ENCODE measurements at places on chromosomes 13 and 19.

GRCh38 chr19:40862333-40862732, 12.1 kb upstream of the CYP2A6 start:
- no peak for DNase-seq

GRCh38 chr13:58472483-58472882, 840.9 kb downstream of the PCDH17 start:
- no peak for DNase-seq

GRCh38 chr19:16185768-16186123, 536 bp downstream of the FAM32A start:
- peak; percentile 25 for DNase-seq

- DNase-seq, result no peak
Measured at GRCh38 chr19:12655546-12655945, 11.0 kb downstream of the MAN2B1 start.

- no peak for DNase-seq
Measured at GRCh38 chr13:80939581-80939980, 598.7 kb upstream of the SPRY2 start.

DNA sequence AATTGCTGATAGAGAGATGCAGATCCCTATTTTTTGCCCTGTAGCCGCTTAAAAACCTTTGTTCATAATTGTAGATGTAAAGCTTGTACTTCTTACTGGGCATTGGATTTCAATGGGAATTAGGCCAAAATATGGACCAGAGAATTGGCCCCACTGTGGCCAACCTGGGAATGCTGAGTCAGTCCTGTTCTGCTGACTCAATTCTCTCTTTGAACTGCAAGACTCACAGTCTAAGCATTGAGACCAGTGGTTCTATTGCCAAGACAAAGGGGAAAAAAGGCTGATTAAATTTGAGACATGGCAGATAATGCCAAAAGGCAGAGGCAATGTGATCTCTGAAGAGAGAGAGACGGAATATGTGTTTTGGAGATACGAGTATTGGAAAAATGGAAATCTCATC, 72.5 kb upstream of the UBL3 start:
- DNase-seq, result no peak

DNA sequence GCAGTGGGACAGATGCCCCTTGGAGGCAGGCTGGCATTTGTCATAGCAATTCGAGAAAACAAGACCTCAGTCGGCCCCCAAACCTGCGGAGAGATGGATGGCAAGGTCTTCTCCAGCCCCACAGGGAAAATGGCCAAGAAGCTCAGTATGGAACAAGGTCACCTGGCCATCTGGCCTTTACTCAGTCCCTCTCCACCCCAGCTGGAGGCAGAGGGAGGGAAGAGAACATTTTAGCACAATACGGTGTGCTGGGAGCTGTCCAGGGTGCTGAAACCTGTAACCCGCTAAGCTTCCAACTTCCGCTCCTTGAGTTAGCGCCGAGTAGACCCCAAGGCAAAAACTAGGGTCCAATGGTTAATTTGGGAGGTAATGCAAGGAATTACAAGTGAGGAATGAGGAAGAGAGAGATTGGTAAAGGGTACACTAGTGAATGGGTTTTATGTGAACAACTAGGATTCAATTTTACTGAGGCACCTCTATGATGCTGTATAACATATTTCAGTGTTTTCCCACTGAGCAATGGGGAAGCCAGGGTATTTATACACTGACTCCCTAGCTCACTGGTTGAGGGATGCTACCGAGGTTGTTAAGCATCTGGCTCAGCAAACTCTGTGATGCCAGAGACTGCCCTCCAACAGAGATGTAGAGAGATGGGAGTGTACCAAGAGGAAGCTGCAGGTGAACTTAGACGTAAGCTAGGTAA, 64.3 kb downstream of the CACNA1A start:
- DNase-seq, result peak; percentile 21

DNA sequence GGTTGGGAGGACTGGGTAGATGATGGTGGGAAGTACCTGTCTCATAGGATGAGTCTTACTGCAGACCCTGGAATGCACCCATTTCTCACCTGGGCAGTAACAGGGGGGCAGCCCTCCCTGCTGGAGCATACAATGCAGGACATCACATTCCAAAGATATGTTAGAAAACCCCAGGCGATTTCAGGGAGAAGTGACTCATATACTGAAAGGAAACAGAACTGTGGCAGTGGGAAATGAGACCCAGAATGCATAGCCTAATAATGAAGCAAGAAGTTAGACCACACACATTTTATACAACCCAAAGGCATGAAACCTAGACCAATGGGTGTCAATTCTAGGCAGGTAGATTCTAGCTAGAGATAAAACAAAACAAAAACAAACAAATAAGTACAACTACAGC, 402.7 kb downstream of the IRS2 start:
- DNase-seq, result no peak
